ENCODE measurements at places on chromosomes 7 and 10.

DNA sequence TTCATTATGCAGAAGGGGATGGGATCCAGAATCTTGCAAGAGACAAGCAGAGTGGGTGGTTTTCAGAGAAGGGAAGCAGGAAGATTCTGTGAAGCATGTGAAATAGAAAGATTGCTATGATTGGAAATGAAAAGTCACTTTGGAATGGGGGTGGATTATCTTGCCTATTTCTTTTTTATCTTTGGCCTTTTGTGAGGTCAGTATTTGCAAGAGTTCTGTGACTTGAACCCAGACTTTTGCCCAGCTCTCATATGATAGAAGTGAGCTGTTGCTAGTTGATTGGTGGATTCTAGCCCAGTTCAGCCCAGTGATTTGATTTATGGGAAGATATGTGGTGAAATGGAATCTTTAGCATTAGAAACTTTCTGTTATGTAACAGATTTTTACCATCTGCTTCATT is 17.1 kb downstream of the ENTPD7 start:
- DNase-seq = peak; percentile 15

DNA sequence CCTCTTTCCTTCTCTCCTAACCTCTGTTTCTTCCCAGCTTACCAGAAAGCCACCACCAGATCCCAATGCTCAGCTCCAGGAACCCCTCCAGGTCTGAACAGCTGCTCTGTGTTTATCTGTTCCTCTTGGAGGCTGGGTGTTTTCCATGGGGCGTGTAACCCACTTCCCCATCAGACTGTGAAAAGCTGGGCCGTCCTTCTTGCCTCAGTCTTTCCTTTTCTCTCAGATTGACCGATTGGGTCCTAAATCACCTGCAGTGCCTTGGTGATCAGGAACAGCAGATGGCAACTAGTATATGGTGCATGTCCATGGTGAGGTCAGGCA is 4.8 kb downstream of the SH3PXD2A start:
- peak; percentile 48 for DNase-seq

DNA sequence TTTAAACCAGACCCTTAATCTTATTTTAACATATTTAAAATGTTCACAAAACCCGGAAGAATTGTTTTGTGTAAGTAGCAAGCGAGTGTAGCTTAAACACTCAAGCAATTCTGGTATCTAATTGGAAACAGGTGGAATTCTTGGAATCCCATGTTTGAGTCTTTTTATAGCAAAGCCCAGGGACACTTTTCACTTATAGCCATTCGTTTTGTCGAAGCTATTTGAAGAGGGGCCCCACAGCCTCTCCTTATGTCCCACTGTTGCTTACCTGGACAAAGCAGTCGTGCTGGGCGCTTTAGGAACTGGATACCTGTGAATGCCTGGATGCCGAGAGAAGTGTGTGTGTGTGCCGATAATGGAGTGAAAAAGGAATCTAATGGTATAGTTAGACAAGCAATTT is 3.3 kb downstream of the CUX1 start:
- DNase-seq = no peak

- no peak for DNase-seq
Observed at GRCh38 chr7:29019387-29019786, 61.3 kb upstream of the TRIL start.

GRCh38 chr10:130160775-130161174 is 24.6 kb downstream of the GLRX3 start:
- DNase-seq = no peak

DNA sequence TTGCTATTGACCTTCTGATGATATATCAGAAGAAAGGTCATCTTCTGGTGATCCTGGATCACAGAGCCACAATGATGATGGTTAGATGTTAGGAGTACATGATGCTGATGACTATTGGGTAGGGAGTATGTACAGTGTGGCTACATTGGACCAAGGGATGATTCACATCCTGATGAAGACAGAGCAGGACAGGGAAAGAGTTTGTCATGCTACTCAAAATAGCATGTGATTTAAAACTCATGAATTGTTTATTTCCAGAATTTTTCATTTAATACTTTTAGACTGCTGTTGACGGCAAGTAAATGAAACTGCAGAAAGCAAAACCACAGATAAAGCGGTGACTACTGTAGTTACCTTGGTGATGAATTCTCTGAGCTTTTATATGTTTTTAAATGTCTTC is 397.3 kb downstream of the PPP1R3A start:
- DNase-seq = peak; percentile 42

- DNase-seq = no peak
Observed at GRCh38 chr10:132048294-132048667, 17.5 kb upstream of the JAKMIP3 start.

DNA sequence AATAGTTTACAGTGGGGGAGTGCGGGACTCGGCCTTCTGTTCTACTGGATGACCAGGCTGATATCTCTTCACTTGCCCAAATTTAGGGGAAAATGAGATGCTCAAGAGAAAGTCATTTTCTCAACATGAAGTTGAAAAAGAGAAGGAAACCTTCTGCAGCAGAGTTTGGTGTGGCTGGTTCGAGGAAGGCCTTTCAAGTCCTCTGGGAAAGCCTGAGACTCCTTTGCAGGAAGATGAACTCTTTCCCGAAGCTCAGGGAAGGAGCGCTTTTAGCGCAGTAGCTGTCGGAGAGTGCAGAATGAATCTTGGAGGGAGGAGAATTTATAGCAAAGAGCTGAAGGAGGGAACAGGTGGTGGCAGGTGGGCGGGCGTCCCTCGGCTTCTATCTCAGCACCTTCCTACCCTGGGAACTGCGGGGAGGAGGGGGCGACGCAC is at the start of gene ATOH7:
Gene ATOH7 (minus strand): TSS at position 297 of the 435 bp plus-strand sequence. CDS start 436 bp downstream, outside the sequence.
- DNase-seq = no peak

DNA sequence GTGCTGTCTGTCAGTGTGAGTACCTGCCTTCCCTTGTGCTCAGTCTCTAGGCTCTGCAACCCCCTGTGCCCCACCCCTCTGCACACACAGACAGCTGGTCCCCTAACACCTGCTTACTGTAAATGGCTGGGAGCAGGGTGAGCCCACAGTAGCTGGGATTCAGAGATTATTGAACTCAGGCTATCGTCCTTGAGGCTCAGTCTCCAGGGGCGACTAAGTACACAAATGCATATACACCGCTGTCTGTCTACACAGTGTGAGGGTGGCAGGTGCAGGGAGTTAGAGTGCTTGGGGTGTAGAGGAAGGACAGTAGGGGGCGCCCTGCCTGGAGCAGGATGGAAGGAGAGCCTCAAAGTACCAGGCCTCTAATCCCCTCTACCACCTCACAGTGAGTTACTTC is 12.9 kb downstream of the UPP1 start:
- DNase-seq = no peak

DNA sequence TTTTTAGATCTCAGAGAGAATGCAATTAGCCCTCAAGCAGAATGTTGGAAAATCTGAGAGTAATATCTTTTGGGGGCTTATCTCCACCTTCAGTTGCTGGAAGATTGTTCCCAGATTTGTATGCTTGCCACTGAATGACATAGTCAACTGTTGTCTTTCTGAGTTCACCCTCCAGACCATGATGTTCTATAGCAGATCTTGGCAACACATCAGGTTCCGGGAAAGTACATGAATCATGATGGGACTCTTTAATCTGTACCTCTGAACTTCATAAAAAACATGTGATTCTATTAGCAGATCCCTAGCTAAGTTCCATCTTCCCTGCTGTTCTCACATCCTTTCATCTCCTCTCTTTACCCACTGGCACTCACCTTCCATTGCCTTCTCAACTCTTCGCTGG is 68.9 kb downstream of the PLCE1 start:
- DNase-seq = no peak

- peak; percentile 95 for DNase-seq
Observed at GRCh38 chr7:35729061-35729783, 34.3 kb upstream of the HERPUD2 start.

- no peak for DNase-seq
Observed at GRCh38 chr10:5531558-5532306, 7.0 kb downstream of the CALML3 start.

DNA sequence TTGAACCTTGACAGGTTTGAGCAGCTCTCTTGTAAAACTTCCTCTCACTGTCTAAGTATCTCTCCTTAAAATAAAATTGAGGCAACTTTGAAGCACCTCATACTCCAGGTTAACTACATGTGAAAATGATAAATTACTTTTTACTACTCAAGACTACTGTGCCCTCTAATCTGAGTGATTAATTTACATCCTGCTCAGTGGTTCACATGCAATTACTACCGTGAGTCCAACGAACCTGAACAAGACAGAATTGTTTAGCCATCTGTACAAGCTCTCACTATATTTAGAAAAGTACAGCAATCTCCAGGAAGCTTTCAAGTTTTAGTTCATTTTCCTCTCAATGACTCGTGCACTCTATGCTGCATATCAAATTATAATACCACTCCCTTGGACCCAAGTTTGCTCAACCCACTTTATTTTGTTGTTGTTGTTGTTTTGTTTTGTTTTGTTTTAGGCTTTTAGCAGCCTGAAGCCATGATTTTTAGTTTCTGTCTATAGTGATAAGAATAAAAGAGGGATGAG is 21.2 kb downstream of the PDE1C start:
- DNase-seq = no peak

- no peak for DNase-seq
Observed at GRCh38 chr10:125455431-125455830, 227.5 kb downstream of the TEX36 start.
